Esophagus squamous epithelium (tissue), 5 donors: ENCODE measurements at places on chromosomes 7 and 10.

DNA sequence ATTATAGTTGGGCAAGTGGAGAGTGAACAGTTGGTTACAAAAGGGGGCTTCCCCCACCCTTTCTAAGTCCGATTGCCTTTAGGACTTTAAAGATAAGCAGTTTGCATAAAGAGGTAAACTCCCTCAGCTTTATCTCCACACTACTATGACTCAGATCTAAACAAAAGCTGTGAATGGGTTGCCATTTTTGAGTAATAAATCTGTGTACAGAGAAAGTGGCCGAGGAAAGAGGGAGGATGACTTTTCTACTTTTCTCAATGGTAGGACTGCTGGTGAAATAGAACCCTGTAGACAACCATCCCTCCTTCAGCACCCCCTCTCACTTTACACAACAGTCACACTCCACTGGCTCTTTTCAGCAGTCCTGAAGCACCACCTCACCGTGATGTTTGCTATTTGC lies 71.2 kb downstream of the DNMBP start:
- no peak for DNase-seq

DNA sequence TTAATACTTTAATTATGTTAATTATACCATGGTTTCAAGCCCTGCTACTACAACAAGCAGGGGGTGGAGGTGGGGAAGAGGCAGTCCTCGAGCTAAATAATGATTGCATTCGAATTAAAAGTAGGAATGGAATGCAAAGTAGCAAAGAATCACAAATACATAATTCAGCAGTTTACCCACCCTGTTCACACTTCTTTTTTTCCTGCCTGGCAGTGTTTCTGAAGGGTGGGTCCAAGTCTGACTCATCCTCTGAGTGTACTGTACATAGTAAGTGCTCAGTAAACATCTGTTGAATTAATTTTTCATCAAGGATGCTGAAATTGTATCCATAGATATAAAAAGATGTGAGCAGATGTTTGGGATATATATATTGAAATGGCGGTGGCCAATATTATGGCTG lies 778.8 kb downstream of the LRMDA start:
- no peak for DNase-seq

- DNase-seq: no peak
Observed at GRCh38 chr7:121913947-121914675, 41.1 kb downstream of the PTPRZ1 start.

- DNase-seq: no peak
Observed at GRCh38 chr10:125000366-125001312, 58.7 kb downstream of the ZRANB1 start.

DNA sequence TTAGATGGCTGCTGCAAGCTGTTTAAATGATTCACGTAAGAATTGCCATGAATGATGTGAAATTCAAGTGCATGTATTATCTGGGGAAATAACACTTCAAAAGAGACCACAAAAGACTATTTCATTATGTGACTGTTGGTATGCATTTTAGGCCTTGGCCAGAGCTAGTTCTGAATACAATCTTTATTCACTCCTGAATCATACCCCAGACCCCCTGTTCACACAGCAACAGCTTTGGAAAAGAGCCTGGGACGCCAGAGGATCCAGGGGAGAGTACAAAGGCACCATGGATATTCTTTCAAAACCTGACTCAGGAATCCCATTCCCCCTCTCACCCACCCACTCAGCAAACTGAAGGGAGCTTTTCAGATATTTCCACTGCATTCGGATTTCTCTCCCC lies 377.1 kb upstream of the DPP6 start:
- DNase-seq: no peak

DNA sequence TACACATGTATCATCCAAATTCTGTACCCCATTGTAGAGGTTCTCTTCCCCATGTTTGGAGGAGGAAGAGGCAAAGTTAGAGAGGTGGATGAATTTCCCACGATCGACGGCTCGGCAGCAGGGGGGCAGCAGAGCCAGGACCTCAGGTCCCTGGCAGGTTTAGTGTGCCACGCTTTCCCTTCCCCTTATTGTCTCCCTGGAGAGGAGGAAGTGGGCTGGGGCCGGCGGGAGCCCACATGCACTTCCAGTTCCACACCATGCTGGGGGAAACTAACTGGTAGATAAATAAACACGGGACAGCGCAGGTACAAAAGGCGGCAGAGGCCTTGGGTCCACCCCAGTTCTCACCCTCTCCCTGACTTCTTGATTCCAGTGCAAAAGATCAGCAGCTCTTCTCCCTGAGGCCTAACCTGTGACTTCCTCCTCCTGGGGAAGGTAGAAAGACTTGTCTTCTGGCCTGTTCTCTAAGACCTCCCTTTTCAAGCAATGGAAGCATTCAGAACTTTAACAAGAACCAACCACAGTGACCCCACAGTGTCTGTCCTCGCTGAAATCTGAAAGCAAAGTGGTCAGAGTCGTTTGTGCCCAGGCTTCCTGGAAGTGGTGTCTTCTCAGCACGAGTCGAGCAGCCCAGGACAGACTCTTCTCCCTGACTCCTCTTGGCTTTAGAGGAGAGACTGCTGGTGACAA lies 30.5 kb upstream of the SRGN start:
- DNase-seq: no peak

DNA sequence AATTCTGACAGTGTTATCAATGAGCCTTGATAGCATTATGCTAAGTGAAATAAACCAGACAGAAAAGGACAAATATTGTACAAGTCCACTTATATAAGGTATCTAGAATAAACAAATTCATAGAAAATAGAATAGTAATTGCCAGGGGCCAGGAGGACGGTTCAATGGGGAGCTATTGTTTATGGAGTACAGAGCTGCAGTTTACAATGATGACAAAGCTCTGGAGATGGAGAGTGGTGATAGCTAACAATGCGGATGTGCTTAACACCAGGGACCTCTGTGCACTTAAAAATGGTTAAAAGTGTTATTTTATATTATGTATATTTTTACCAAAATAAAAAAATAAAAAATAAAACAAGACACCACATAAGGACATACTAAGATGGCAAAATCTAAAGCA lies 46.1 kb upstream of the ZNF33B start:
- DNase-seq: no peak

DNA sequence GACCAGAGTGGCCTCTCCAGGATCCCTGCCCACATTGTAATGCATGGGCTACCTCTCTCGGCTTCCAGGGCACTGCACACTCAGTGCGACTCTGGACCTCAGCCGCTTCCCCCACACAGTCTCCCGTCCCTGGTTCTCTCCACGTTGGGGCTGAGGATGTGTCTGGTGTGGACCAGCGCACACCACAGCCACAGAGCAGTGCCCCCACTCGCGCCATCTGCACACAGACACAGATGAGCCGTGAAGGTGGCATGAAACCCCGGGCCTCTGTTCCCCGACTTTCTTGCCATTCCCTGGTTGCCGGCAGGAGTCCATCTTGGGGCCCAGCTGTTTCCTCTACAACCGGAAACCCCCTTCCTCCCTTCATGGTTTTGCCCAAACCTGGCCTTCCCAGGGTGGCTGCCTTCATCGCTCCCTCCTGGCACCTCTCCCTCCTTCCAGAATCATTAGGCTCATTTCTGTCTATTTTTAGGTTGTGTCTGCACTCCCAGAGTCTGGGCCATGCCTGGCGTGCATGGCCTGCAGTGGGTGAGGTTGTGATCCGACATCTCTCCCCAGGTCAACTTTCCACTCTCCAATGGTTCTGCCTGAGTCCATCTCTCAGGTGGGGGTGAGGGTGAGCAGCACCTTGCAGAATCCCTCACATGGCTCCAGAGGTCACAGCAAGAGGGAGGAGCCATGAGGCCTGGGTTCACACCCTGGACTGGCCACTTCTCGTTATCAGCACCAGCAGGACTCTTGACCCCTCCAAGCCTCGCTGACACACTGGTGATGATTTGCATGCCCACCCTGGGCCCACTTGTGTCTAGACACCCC lies 10.1 kb downstream of the RASGEF1A start:
- DNase-seq: no peak
